GM23338 (cell line): ENCODE measurements at places on chromosomes 16 and 17. TPM values are rescaled to one million over a fixed set of nuclear protein-coding genes. Genes with fewer than 3 reads are reported as not detected.

Gene SUPT6H
- 47.1 and 70.7 TPM in 2 replicates for total RNA-seq

Gene IGFBP4
- 78.9 and 87.2 TPM in 2 replicates for total RNA-seq

- no peaks in the 10 kb centered on the region for H3K27me3 ChIP-seq
- no peaks in the 10 kb centered on the region for H3K4me1 ChIP-seq
- no peak overlapping the region for H3K4me3 ChIP-seq
- no peak for DNase-seq
- H3K27ac ChIP-seq, result no peak overlapping the region
These were observed 49.9 kb downstream of the NLRC5 start for GRCh38 chr16:57039148-57039812.

DNA sequence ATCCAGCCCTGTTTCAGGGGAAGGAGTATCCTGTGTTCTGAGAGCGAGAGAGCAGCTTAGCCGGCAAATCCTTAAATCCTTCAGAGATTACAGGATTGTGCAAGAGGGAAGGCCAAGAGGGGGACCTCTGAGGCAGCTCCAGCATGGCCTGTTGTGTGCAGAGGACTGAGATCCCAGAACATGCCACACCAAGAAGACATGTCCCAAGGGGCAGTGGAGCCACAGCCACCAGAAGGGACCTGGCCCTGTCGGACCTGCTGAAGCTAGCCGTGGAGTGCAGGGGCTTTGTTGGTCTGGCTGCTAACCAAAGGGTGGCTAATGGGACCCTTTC is 1.6 kb upstream of the MRC2 start:
- peaks cover 28% of the 10 kb centered on the region; the same call in 1 of the 2 replicates for H3K4me1 ChIP-seq
- no peak overlapping the region for H3K4me3 ChIP-seq
- no peaks in the 10 kb centered on the region for H3K27me3 ChIP-seq
- DNase-seq, result no peak
- H3K36me3 ChIP-seq, result no peaks in the 10 kb centered on the region
- no peak overlapping the region for H3K27ac ChIP-seq

DNA sequence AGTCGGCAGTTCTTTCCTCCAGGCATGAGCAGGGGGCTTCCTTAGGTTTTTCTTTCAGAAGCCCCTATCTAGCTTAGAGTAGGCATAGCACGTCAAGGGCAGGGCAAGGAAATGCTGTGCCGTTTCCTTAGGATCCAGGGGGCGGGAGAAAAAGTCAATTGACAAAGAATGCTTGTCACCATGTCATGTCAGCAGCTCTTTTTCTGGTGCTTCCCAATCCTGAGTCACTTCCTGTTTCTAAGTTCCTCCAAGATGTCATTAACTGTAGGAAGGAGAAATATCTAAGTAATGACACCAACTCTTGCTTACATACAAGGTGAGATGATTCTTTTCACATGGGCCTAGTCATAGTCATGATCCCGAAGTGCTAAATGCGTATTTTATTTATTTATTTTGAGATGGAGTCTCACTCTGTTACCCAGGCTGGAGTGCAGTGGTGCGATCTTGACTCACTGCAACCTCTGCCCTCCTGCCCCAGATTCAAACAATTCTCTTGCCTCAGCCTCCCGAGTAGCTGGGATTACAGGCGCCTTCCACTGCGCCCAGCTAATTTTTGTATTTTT is 35.2 kb downstream of the GJC1 start:
- H3K27ac ChIP-seq, result peak overlapping the region; percentile 86
- H3K36me3 ChIP-seq, result no peaks in the 10 kb centered on the region
- H3K27me3 ChIP-seq, result no peaks in the 10 kb centered on the region
- no peak for DNase-seq
- H3K4me1 ChIP-seq, result peaks cover 25% of the 10 kb centered on the region

DNA sequence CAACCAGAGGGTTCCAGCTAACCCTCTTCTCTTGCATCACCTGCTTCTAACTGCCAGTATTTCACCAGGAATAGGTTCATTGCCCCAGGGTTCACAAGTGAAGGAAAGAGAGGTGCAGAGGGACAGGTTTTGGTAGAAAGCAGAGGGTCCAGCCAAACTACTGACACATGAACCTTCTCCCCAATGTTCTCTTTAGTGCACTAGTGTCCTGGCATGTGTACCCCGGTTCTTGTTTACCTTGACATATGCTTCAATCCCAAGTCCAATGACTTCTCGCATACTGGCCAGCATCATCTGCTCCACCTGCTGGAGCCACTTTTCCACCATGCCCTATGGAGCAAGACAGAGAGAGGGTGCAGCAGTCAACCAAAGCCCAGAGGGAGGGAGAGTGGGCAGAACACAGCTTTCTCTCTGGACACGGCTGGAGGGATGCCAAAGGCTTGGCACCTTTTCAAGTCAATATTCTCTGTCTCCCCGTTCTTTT is 90.6 kb downstream of the DNAH3 start:
- no peak for DNase-seq
- no peaks in the 10 kb centered on the region for H3K4me1 ChIP-seq
- H3K4me3 ChIP-seq, result no peak overlapping the region
- H3K27ac ChIP-seq, result no peak overlapping the region
- no peaks in the 10 kb centered on the region for H3K27me3 ChIP-seq
- H3K36me3 ChIP-seq, result no peaks in the 10 kb centered on the region

DNA sequence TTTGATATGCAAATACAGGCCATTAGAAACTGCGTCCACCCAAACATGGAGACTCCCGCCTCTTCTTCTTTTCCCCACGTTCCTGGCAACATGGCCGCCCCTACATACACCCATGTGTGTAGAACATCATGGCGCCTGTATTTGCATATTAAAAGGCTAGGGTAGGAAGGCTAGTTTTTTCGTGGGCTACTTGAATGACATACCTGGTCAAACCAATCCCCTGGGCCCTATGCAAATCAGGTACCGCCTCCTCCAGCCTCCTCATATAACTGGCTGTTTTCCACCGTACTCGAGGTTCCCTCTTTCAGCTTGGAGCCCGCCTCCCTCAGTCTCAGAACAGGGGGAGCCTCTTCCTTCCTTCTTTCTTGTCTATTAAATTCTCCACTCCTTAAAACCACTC is 840 bp upstream of the CD300LB start:
- no peak overlapping the region for H3K4me3 ChIP-seq
- no peaks in the 10 kb centered on the region for H3K36me3 ChIP-seq
- no peaks in the 10 kb centered on the region for H3K4me1 ChIP-seq
- peak; percentile 86 for DNase-seq

DNA sequence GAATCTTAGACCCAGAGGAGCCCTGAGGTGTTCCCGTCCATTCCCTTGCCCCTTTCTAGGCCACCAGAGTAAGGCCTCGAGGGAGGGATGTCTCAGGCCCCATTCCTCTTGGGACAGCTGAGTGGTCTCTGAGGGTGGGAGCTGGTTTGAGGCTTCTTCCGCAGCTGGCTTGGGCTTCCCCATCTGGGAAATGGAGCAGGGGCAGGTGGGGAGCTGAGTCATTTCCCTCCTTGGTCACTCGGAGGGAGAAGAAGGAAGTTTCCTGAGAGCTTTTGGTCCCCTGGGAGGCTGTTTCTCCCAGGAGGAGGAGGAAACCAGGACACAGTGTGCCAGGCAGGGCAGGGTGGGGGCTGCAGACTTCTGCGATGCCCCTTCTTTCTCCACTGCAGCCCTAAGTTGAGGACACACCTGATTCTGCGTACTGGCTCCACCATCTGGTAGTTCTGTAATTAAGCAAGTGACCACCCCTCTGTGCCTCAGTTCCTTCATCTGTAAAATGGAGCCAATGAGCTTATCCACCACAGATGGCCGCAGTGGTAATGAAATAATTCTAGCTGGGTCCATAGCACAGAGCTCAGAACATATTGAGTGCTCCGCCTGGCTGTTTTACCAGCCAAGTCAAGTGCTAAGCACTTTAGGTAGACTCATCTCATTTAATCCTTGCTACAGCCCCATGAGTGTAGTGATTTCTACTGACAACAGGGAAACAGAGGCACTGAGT is 1.6 kb upstream of the KCNJ12 start:
- H3K27me3 ChIP-seq, result peaks cover 49% of the 10 kb centered on the region
- no peaks in the 10 kb centered on the region for H3K36me3 ChIP-seq
- no peak for DNase-seq
- H3K4me1 ChIP-seq, result peaks cover 14% of the 10 kb centered on the region; the same call in 1 of the 2 replicates
- no peak overlapping the region for H3K27ac ChIP-seq

DNA sequence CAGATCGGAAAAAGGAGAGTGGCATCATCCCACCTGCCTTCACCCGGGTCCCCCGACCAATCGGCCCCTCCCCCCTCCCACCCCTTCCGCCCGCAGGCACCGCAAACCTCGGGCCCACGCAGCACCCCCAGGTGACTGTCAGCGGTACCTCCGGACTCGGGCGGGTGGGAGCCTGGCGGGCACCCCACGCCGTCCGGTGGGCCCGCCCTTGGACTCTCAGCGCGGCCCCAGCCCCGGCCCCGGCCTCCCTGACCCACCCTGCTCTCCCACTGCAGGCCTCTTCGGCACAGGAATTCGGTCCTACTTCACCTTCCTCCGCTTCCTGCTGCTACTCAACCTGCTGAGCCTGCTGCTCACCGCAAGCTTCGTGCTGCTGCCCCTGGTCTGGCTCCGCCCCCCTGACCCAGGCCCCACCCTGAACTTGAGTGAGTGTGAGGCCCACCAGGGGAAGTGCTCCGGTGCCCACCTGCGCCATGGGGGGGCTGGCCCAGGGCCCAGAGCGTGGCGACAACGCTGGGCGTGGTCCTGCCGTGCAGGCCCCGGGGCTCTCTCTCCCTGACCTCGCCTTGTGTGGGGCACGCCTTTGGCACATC is 1.6 kb downstream of the TMC8 start:
- peak; percentile 77 for DNase-seq
- no peak overlapping the region for H3K27ac ChIP-seq
- peaks cover 22% of the 10 kb centered on the region for H3K27me3 ChIP-seq
- H3K4me1 ChIP-seq, result peaks cover 25% of the 10 kb centered on the region

- H3K27ac ChIP-seq, result no peak overlapping the region
- H3K36me3 ChIP-seq, result no peaks in the 10 kb centered on the region
- peaks cover 10% of the 10 kb centered on the region for H3K4me1 ChIP-seq
- peak; percentile 72 for DNase-seq
- no peaks in the 10 kb centered on the region for H3K27me3 ChIP-seq
These were observed 542 bp downstream of the SLC39A11 start for GRCh38 chr17:73091770-73092522.

DNA sequence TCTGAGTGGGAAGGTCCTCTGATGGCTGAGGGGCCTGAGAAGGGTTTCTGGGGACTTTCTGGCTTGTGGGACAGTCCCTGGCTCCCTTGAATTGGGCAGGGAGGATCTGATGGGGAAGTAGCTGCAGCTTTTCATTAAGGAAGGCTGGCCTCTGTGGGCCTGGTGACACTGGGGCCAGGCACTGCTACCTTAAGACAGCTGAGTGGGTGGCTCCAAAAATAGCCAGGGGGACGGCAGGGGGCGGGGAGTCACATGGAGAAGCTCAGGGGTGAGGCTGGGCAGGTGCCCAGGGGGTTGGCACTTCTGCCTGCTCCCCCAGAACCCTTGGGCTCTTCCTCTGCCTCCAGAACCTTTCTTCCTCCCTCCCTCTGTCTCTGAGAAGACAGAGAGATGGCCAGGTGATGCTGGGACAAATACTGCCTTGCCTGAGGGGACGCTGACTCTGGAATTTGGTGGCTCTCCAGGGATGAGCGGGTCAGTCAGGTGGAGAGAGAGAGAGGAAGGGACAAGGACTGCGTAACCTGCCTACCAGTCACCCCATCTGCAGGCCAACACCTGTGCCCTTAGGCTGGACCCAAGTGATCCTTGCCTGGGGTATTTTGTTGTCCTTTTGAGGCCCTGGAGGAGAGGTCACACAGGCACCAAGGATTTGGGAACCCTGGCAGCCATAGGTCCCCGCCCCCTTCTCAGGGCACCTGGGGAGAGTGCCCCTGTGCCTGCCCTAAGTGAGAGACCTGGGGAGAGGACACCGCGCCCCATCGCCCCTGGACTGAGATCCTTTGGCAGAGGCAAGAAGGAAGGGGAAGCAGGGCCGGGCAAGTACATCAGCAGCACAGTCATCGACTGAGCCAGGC is 1.7 kb upstream of the SGCA start:
- DNase-seq, result no peak
- no peak overlapping the region for H3K27ac ChIP-seq

- H3K4me1 ChIP-seq, result peaks cover 13% of the 10 kb centered on the region; the same call in 1 of the 2 replicates
- no peak overlapping the region for H3K4me3 ChIP-seq
- no peak for DNase-seq
- no peak overlapping the region for H3K27ac ChIP-seq
- peaks cover 6% of the 10 kb centered on the region; the same call in 1 of the 2 replicates for H3K36me3 ChIP-seq
These were observed 3.8 kb upstream of the SYCE1L start for GRCh38 chr16:77195411-77195810.

DNA sequence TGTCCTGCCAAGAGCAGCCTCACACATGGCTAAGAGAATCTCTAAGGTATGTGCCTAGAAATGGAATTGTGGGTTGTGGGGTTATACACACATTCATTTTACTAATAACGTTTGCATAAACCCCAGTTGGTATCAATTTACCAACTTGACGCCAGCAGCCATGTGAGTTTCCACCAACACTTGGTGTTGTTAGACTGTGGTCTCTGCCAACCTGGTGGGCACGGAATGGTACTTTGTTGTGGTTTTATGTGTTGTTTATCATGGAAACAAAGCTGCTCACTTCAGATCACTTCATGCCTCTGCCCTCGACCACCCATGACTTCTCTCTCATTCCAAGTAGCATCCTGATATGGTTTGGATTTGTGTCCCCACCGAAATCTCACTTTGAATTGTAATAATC is 152.0 kb upstream of the CDC42EP4 start:
- no peaks in the 10 kb centered on the region for H3K27me3 ChIP-seq
- no peak overlapping the region for H3K4me3 ChIP-seq
- H3K27ac ChIP-seq, result no peak overlapping the region
- no peaks in the 10 kb centered on the region for H3K36me3 ChIP-seq
- H3K4me1 ChIP-seq, result no peaks in the 10 kb centered on the region
- DNase-seq, result no peak

DNA sequence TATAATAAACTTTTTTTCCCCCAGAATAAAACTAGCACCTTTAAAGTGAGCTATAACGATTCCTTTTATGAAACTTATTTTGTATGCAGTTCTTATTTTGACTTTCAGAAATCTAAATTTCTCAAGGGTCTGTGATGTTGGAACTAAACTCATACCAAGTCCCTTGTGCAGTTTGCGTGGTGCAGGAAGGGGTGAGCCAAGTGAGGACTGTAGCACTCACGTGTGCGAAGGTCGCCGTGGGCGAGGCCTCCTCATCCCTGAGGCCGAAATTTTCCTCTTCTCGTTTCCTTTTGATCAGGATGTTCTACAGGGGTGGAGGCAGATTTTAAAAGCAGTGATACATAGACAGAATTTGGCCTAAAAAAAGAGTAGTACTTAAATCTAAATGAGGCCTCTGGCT is 73.7 kb downstream of the RPTOR start:
- H3K27ac ChIP-seq, result no peak overlapping the region
- no peak overlapping the region for H3K4me3 ChIP-seq
- no peaks in the 10 kb centered on the region for H3K36me3 ChIP-seq
- no peak for DNase-seq
- no peaks in the 10 kb centered on the region for H3K27me3 ChIP-seq

GRCh38 chr17:1890758-1891450 is 61.1 kb downstream of the RPA1 start:
- peaks cover 38% of the 10 kb centered on the region for H3K36me3 ChIP-seq
- no peak for DNase-seq
- H3K27me3 ChIP-seq, result no peaks in the 10 kb centered on the region
- H3K4me1 ChIP-seq, result no peaks in the 10 kb centered on the region
- no peak overlapping the region for H3K4me3 ChIP-seq
